Naive B cell (primary cell): ENCODE measurements at places on chromosomes 5 and 9. TPM values are rescaled to one million over a fixed set of nuclear protein-coding genes. Genes with fewer than 3 reads are reported as not detected.

DNA sequence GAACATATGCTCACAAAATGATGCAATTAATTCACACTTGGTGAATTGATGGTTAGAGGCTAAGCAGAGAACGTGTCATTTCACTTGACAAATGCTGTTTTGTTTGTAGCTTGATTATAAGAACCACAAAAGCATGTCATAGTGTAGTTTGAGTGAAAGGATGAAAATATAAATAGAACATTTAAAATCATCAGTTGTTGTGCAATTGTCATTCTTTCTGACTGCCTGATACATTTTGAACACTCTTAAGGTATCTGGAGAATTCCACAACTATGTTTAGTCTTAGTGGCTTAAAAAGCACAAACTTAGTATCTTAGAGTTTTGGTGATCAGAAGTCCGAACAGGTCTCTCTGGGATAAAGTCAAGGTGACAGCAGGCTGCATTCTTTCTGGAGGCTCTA lies 129.4 kb downstream of the BASP1 start:
- no peak for DNase-seq
- H3K4me1 ChIP-seq, result peaks cover 16% of the 10 kb centered on the region
- H3K4me3 ChIP-seq, result no peak overlapping the region

GRCh38 chr5:158609333-158610050 lies 490.2 kb downstream of the EBF1 start:
- no peaks in the 10 kb centered on the region for H3K36me3 ChIP-seq
- H3K27ac ChIP-seq, result no peak overlapping the region
- DNase-seq, result no peak
- no peak overlapping the region for H3K4me3 ChIP-seq
- H3K4me1 ChIP-seq, result peaks cover 14% of the 10 kb centered on the region

- peaks cover 19% of the 10 kb centered on the region for H3K36me3 ChIP-seq
- no peak overlapping the region for H3K27ac ChIP-seq
- H3K27me3 ChIP-seq, result no peaks in the 10 kb centered on the region
- no peak for DNase-seq
- H3K4me3 ChIP-seq, result no peak overlapping the region
Measured at GRCh38 chr5:96725257-96725656, 63.1 kb downstream of the CAST start.

The FOXI1 gene
- not detected for polyA plus RNA-seq

- DNase-seq, result no peak
- H3K36me3 ChIP-seq, result no peaks in the 10 kb centered on the region
- no peak overlapping the region for H3K4me3 ChIP-seq
Measured at GRCh38 chr5:115558388-115558956, 13.9 kb upstream of the FEM1C start.

GRCh38 chr5:76604838-76605237 lies 18.4 kb downstream of the F2RL2 start:
- no peak overlapping the region for H3K4me3 ChIP-seq
- no peaks in the 10 kb centered on the region for H3K27me3 ChIP-seq
- DNase-seq, result no peak
- peaks cover 11% of the 10 kb centered on the region for H3K4me1 ChIP-seq
- H3K27ac ChIP-seq, result no peak overlapping the region

DNA sequence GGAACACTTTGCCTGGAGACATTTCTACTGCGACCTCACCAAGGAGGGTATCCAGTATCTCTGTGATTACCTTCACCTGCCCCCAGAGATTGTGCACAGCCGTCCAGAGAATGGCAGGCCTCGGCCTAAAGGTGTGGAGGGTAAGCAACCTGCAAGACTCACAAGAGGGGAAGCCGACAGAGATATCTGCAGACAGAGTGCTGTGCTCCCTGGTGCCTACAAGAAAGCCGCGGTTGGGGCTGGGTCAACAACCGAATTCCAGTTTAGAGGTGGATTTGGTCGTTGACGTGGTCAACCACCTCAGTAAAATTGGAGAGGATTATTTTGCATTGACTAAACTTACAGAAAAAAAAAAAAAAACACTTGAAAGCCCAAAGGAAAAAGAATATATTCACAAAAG lies 107.8 kb upstream of the ISL1 start:
- DNase-seq, result no peak
- H3K36me3 ChIP-seq, result no peaks in the 10 kb centered on the region
- no peak overlapping the region for H3K27ac ChIP-seq
- H3K4me1 ChIP-seq, result no peaks in the 10 kb centered on the region

The MZB1 gene
- polyA plus RNA-seq, result 95.4 TPM

The SPATA31C1 gene
- not detected for polyA plus RNA-seq

DNA sequence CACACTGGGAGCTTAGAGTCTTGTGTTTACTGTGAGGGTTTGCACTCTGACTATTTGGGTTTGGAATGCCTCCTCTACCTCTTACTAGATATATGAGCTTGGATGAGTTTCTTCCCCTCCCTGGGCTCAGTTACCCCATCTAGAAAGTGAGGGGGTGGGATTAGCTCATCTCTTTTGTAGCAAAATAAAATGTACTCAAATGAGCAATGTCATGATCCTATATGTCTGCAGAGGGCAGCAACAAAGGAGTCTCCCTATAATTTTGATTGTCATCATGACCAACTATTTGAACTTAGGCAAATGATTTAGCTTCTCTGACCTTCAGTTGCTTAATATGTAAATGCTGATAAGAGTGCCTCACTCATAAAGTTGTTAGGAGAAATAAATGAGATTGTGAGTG lies 109.0 kb downstream of the DPYSL3 start:
- no peaks in the 10 kb centered on the region for H3K27me3 ChIP-seq
- H3K4me3 ChIP-seq, result no peak overlapping the region
- DNase-seq, result no peak
- no peaks in the 10 kb centered on the region for H3K36me3 ChIP-seq
- no peaks in the 10 kb centered on the region for H3K4me1 ChIP-seq
- H3K27ac ChIP-seq, result no peak overlapping the region

The BSPRY gene
- 1.2 TPM for polyA plus RNA-seq

DNA sequence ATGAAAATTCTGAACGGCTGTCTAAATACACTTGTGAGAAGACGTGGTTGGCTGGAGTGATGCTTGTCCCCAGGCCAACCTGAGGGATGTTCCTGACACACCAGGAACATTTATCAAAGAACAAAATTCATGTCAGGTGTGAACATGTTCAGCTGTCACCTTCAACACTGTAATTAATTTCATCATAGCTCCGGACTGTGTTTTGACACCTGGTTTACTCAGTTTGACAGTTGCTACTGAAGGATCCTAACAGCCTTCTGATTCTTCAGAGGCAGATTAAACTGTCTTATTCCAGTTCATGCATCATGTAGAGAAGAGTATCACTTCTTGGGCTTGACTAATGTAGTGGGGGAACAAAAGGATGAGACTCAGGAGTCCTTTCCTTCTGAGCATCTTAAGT lies 134.1 kb downstream of the NPR3 start:
- no peaks in the 10 kb centered on the region for H3K36me3 ChIP-seq
- no peaks in the 10 kb centered on the region for H3K4me1 ChIP-seq
- H3K27ac ChIP-seq, result peak overlapping the region; percentile 34
- H3K27me3 ChIP-seq, result no peaks in the 10 kb centered on the region

DNA sequence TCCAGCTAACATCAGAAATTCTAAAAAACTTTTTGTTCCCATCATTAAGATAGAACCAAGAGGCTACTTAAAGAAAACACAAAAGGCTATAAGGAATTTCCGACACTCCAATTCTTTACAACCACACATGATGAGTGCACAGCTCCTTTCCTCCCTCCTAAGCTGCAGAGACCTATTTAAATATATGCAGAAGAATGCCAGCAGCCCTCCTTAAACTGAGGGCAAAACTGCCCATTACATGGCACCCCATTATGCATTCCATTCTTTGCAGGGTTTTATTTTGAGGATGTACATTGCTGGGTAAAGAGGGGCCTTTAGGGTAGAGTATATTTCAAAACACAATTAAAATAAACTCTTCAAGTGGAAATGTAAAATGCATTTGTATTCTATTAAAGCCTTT lies 502.9 kb downstream of the RASEF start:
- H3K27ac ChIP-seq, result no peak overlapping the region
- peaks cover 4% of the 10 kb centered on the region for H3K4me1 ChIP-seq
- H3K27me3 ChIP-seq, result no peaks in the 10 kb centered on the region
- no peak overlapping the region for H3K4me3 ChIP-seq
- H3K36me3 ChIP-seq, result no peaks in the 10 kb centered on the region
- no peak for DNase-seq

DNA sequence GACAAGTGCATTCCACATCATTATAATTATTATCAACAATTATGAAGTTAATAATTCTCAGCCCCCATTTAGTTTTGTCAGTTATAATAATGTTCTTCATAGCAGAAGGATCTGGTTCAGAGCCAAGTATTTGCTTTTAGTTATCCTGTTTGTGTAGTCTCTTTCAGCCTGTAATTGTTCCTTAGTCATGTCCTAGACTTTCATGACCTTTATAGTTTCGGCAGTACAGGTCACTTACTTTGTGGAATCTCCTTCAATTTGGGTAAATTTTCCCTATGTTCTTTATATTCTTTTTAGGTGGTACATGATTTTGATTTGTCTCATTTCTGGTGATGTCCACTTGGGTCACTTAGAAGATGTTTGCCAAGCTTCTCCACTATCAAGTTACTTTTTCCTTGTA lies 34.3 kb downstream of the UBE2R2 start:
- peaks cover 31% of the 10 kb centered on the region for H3K4me1 ChIP-seq
- H3K27ac ChIP-seq, result no peak overlapping the region
- no peaks in the 10 kb centered on the region for H3K27me3 ChIP-seq
- H3K4me3 ChIP-seq, result no peak overlapping the region
- no peak for DNase-seq

The CNOT8 gene
- polyA plus RNA-seq, result 155 TPM

The SLC45A2 gene
- polyA plus RNA-seq, result not detected

The NME5 gene
- not detected for polyA plus RNA-seq

The IQGAP2 gene
- 6.5 TPM for polyA plus RNA-seq

The CLTB gene
- 42.3 TPM for polyA plus RNA-seq

DNA sequence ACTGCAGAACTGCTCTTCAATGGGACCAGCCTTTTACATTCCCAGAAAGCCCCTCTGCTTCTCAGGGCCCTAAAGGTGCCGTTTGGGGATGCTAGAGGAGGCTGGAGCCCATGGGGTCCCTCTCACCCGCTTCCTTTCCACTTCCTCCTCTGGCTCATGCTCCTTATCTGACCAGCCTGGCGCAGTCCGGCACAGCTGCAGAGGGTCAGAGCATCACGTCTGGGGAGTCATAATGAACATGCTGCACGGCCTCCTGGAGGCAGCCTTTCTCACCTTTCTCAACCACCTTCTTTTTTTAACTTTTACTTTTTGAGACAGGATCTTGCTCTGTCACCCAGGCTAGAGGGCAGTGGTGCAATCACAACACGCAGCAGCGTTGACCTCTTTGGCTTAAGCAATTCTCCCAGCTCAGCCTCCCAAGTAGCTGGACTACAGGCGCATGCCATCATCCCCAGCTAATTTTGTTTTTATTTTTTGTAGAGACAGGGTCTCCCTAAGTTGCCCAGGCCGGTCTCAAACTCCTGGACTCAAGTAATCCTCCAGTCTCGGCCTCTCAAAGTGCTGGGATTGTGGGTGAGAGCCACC lies 15.1 kb upstream of the TCF7 start:
- peak overlapping the region; percentile 71 for H3K4me3 ChIP-seq
- no peaks in the 10 kb centered on the region for H3K27me3 ChIP-seq
- H3K27ac ChIP-seq, result peak overlapping the region; percentile 99
- peaks cover 39% of the 10 kb centered on the region for H3K4me1 ChIP-seq
